ENCODE measurements at places on chromosomes 16 and 17.
A peak's percentile ranks its signal among the peaks of the same experiment; 100 is the strongest.

GRCh38 chr17:60392845-60393702 is 1.1 kb upstream of the USP32 start:
- peak; percentile 79 for DNase-seq

- DNase-seq: no peak
Measured at GRCh38 chr16:74221828-74222227, 74.8 kb upstream of the PSMD7 start.

GRCh38 chr16:19130852-19131824 is 17.4 kb downstream of the ITPRIPL2 start:
- no peak for DNase-seq

GRCh38 chr17:77691216-77692085 is 267.1 kb upstream of the TNRC6C start:
- DNase-seq: no peak

DNA sequence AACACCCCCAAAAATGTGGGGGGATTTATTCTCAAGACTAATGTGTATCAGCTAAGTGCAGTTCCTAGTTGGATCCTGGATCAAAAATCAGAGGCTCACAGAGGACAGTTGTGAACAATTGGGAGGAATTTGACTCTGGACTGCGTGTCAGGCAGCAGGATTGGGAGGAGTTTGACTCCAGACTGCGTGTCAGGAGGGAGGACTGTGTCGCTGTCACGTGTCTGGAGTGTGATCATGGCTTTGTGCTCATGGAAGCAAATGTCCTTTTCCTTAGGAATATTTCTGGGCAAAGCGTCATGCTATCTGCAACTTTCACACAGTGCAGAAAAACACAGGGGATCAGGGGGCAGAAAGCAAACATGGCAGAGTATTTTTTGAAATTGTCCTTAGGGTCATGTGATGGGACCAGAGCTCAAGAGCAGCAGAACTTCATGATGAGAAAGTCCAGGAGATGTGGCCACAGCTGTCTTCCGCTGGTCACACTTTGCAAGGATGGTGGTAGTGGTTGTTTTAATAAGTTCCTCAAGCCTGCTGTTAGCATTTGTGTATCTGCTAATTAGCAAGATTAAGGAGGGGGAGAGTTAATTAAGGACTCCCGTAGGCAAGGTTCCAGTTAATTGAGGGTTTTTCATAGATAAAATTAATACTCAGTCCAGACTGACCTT is 122.0 kb upstream of the CHMP6 start:
- DNase-seq: no peak

DNA sequence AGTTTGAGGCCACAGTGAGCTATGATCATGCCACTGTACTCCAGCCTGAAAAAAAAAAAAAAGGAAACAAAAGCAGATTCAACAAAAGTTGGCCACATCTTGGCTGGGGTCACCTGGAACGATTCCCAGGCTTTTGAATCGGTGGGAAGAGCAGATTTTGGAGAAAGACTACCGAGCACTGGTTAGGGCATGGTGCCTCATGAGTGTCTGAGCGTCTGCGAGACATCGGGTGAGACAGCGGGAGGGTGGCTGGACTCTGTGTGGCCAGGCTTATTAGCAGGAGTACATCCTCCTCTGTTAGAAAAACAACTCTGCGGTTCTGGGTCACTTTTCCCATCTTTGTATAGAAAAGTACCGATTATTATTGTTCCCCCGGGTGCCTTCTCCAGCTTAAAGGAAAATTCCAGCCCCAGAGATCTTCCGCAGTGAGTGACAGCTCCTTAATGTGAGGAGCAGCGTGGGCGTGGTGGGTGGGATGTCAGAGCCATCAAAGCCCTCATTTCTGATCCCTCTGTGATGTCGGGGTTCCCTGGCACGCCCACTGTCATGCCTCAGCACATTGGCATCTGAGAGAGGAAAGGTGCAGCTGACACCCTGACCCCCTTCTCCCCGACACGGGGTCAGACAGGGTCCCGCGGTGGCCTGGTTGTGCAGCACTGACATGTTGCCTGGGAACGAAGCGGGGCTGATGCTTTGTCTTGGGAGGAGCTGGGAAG is 6.9 kb downstream of the RGS9 start:
- no peak for DNase-seq

GRCh38 chr17:55023626-55024025 is 55.1 kb downstream of the STXBP4 start:
- DNase-seq: no peak

DNA sequence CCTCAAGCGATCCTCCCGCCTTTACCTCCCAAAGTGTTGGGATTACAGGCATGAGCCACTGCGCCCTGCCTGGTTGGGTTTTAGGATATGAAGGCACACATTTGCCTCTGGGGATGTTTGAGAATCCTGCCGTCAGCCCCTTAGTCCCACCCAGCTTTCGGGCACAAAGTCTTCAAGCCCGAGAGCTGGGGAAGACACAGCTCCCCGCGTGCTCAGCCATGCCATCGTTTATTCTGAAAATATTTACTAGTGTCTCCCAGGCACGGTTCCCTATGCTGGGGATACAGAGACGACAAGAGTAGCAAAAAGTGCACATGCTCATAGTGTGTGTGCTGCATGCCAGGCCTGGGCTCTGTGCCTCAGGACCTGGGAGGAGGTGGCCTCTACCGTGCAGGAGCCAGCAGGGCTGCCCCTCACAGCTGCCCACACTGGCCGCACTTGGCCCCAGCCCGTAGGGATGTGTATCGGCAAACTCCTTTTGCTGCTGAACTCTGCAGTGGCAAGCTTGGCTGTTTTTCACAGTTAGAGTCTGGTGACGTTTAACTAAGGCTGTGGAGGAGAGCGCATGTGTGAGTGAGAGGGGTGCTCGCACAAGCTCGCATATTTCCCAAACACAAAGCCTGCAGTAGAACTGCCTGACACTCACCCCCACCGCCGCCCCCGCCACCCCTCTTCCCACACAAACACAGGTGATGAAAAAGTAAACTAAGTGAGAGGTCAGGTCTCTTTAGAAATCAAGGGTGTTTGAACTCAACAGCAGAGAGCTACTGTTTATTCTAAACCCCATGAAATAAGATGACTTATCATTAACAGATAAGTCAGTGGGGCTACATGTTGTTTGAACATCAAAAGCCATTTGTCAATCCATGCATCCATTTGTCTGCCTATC is 266.4 kb downstream of the MRTFB start:
- DNase-seq: peak; percentile 28

- no peak for DNase-seq
Measured at GRCh38 chr17:33220036-33220435, 73.1 kb downstream of the ASIC2 start.

DNA sequence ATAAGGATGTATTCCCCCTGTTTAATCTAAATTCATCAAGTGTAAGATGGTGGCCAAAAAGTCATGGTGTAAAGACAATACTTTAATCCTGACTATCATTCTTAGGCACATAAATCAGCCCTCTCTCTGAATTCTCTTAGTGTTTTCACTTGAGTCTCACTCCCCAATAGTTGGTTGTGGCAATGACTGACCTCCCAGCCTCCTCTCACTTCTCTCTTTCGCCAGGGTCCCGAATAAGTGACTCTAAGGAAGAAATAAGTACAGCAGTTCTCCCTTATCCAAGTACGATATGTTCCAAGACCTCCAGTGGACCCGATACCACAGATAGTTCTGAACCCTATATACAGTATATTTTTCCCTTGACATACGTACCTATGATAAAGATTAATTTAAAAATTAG is 335.3 kb downstream of the MAF start:
- DNase-seq: no peak

DNA sequence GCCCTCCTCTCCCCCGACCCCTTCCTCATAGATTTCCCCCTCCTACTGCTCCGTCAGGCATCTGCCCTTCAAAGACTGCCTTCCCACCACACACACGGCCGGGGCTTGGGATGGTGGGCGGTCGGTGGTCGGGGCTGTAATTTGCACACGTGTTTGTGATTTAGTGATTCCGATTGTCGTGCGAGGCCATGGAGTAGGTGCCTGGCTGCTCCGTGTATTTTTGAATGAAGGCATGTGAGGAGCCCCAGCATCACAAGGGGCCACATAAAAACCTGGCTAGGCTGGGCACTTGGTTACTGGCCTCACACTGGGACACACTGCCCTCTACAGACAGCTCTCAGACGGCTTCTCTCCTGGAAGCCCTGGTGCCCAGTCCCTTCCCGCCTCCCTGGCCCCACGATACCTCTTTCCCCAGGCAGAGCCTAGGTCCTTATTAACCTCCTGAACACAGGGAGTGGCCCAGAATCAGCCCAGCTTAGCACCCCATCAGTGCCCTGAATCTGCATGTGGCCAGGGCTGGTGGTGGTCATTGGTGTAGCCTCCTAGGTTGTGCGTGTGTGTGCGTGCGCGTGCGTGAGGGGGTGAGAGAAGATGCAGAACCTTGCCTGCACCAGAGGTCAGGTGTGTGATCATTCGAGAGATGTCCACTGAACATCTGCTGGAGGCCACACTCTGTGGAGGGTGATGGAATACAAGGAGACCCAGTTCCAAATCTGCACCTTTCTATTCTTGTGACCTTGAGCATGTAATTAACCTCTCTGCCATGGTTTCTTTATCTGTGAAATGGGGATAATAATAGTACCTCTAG is 1.3 kb upstream of the SOCS1 start:
- DNase-seq: peak; percentile 61

DNA sequence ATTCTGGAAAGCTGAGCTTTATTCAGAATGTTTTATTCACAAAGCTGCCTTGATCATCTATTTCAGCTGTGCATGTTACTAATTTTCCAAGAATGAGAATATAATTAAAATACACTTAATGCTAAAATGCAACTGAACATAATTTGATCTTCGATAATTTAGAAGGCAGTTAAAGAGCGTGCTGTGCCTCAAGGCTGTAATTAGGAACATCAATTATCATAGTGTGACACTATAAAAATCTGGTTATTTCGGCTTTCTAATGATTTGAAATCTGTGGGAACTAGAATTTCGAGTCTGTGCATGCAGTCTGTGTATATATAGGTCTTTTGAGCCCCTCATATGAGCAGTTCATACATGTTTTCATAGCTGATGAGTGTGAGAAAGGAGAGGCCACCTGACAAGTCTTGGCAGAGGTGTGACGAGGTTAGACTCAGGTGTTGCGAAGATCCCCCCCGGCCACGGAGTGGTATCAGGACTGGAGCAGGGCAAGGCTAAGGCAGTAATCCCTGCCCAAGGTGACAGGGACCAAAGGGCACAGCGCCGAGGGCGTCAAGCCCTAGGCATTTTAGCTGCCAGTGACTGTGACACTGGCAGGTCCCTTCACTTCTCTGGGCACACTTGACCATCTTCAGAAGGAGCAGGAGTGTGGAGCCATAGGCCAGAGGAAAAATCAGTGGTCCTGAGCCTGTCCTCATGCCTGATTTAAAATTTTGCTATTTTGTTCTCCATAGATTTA is 328.5 kb downstream of the SNX29 start:
- DNase-seq: no peak

DNA sequence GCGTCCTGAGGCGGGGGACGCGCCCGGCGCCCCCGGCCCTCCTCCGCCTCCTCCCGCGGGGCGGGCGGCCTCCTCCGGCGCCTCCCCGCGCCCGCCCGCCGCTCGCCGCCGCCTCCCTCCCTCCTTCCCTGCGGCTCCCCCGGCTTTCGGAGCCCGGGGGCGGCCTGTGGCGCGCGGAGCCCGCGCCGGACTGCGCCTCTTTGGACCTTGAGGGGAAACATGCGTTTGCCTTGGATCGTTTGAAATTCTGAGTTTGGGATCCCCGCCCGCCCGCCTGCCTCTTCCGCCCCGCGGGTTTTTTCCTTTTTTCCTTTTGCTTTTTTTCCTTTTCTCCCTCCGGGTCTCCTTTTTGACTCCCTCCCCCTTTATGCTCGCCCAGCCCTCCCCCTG is 390 bp downstream of the ZNRF1 start:
- peak; percentile 73 for DNase-seq

DNA sequence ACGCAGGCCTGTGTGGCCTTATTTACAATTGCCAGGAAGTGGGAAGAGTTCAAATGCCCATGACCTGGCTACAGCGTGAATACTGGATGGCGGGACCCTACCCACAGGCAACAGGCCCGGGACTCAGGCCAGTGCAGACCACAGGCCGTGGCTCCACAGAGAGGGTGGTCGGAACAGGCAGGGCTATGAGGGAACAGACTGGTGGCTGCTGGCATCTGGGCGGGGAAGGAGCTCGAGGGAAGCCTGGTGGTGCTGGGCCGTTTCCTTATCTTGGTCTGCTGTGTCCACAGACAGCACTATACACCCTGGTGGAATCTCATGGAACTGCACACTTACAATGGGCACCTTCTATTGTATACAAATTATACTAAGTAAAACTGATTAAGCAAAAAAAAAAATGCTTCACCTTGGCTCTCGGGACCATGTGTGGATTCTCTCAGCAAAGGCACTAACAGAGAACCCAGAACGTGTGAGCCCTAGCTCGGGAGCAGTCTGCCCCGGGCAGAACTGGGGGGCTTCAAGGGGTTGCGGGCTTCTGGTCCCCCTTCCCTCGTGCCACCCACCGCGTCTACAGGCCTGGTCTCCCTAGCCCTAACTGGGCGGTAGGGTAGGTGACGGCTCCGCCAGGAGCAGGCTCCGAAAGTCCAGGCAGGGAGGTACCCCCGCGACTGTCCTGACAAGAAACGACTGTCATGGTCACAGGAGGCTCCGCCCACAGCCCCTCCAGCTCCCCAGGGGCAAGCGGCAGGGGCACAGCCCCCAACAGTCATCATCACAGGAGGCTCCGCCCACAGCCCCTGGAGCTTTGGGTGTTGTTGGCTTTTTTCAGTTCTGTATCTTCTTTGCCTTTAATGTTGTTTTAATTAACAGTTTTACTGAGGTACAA is 21.8 kb downstream of the CEP131 start:
- no peak for DNase-seq

All from NCI-H1417 (cell line).